Adipocyte (in vitro differentiated cells): ENCODE measurements at places on chromosomes 16 and 17.

- DNase-seq: peak; percentile 21
Measured at GRCh38 chr16:57235128-57236021, 9.7 kb upstream of the ARL2BP start.

- DNase-seq: peak; percentile 40
Measured at GRCh38 chr17:46832945-46833839, 14.7 kb upstream of the WNT3 start.

DNA sequence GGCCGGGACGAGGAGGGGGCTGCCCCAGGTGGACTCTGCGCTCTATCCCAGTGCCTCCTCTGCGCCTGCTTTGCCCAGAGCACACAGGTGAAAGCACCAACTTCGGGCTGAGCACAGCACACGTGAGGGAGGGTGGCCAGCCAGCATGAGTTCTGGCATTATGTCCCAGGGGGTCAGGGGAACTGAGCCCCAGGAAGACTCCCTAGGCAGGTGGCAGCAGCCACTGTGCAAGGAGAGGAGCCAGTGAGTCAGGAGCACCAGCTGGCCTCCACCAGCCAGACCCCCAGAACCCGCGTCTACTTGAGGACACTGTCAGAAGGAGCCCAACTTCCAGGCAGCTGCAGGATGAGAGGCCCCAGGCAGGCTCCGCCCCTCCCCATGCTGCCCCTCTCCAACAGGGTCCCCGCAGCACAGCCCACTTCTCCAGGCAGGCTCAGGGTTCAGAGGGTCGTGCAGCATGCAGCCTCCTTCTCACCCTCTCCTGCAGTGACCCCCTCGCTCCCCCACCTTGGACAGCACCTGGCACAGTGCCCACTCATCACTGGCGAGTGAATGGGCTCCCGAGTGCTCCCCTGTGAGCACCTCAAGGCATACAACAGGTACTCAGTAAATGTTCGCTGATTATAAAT is 44.2 kb upstream of the RASD1 start:
- DNase-seq: no peak

GRCh38 chr17:33292201-33292980 is 704 bp downstream of the ASIC2 start:
- DNase-seq: no peak

- DNase-seq: peak; percentile 93
Measured at GRCh38 chr17:14926526-14927122, 338.5 kb downstream of the PMP22 start.

DNA sequence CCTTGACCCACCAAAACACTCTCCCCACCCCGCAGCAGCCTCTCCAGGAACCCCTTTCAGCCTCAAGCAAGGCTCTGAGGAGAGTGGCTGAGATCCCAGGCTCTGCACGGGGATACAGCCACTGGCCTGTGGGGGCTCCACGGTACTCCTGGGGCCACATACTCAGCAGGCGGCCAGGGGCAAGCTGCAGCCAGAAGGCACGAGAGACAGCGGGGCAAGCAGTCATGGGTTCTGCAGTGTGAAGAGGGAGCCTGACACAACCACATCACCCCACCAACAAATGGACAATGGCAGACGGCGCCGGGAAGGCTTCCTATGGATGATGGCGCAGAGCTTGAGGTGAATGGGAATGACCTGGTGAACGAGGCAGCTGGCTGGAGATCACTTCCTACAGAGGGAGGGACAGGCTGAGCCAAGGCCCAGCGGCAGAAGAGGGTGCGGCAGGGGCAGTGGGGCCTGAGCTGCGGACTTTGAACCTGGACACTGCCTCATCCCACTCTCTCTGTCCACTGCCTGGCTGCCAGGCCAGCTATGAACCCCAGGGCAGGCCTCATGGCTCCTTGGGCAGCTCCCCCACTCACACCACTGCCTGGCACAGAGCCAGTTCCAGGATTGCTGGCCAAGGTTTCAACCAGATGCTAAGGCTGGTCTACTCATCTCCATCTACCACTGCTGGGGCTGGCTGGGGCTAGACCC is 10.8 kb upstream of the BCAR1 start:
- DNase-seq: no peak

- DNase-seq: peak; percentile 65
Measured at GRCh38 chr17:59845595-59846393, 46.9 kb downstream of the TUBD1 start.

DNA sequence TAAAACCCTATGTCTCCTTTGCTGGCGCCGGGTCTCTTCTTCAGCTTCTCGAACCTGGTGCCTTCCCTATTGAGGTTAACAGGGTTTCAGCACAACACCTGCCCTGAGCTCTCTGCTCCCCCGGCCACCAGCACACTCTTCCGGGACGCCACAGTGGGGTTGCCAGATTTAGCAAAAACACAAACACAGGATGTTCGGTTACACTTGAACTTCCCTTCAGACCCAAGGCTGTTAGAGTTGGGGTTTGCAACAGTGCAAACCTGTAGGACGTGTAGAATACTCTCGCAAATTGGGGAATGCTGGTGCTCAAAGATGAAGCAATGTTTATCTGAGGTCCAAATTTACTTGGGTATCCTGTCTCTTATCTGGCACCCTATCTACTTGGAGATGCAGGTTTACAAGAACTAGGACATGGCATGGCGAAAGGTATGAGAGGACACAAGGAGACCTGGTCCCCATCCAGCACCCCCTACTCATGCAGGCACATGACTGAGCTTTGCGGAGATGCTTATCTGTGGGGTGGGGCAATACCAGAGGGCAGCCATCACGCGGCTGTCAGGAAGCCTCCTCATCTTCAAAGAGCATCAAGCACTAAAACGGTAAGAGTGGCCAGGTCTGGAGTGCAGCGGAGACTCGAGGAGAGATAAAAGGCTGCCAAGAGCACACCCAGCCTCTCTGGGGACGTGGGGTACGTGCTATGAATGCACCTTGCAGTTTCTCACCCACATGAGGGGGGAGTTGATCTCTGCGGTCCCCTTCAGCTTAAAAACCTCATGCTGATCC is 52.8 kb downstream of the SDK2 start:
- DNase-seq: no peak

DNA sequence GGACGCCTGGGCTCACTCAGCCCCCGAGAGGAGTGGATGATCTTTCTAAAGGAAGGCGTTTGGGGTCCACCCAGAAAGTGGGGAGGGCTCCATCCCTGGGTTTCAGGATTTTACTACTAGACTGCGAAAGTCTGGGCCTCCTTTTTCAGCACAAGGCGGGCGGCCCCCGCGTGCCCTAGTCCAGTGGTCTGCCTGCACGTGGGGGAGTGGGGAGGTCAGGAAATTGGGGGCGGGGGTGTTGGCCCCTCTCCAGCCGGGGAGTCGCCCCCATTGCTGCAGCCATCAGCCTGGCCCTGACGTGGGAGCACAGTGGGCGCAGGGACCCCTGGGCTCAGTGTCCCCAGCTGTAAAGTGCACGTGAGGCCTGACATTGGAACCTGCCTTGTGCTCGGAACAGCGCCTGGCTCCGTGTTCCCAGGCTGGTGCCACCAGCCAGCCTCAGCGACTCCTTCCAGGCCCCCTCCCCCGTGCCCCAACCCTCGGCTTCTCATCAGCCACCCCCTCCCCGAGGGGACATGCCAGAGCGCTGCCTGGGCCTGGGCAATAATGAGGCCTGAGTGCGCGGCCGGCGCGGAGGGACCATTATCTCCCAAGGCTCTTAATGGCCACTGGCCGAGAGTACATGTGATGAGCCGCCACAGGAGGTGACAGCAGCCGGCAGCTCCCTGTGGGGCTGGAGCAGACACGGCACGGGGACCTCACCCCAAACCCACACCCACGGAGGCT is 2.4 kb upstream of the C1QTNF8 start:
- DNase-seq: no peak

GRCh38 chr17:38733282-38733981 is 3.3 kb downstream of the CISD3 start:
- no peak for DNase-seq

GRCh38 chr16:81902025-81902424 is 109.2 kb downstream of the SDR42E1 start:
- no peak for DNase-seq

- no peak for DNase-seq
Measured at GRCh38 chr17:49748791-49749190, 15.1 kb downstream of the FAM117A start.

DNA sequence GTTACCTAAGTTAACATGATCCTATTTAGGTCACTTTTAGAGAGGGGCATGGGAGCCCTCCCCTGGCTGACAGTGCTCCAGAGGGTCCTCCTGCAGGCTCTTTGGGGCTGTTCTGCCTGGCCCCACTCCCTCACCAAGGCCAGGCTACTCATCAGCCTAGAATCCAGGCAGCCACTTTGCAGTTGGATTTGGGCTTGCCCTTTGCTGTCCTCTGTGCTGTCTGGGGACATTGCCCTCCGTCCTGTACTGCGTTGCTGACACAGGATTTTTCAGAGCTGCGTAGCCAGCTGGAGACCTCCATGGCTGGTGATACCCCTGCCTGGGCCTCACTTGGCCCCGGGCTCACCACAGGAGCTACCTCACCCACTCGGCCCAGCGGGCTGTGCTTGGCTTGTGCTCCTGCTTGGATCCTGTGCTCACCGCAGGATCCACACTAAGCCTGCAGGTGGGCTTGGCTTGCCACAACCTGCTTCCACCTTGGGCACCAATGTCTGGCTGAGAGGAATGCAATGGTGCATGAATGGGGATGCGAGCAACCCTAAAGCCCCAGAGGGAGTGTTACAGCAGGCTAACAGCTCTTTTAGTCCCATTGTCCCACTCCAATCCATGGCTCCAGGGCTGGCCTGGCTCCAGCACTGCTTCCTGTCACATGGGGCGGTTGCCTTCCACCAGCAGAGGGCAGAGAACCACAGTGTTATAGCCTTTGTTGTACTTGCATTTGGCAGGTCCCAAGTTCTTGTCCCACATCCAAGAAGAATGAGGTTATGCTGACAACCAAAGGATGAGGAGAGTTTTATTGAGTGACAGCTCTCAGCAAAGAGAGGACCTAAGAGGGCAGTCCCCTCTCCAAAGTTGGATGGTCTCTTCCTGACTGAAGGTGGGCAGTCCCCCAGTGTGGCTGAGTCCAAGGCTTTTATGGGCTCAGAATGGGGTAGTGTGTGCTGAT is 21.5 kb downstream of the CCL4 start:
- no peak for DNase-seq

GRCh38 chr17:17886726-17887125 is 49.9 kb upstream of the SREBF1 start:
- DNase-seq: no peak

DNA sequence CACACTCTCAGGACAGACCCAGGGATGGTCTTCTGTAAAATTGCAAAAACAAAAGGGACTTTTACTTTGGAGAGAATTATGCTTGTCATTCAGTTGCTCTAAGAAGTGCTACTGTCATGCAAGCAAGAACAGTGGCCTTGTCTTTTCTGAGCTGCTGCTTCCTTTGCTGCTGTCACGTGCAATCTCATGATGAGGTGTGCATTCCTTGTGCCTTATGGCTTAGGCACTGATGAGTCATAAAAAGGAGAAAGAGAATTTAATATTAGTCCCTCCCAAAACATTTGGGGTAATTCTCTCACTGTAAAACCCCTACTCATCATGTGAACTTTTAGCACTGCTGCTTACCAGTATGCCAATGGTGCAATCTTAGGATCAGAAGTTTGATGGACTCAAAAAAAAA is 2051.3 kb downstream of the TP53TG3F start:
- DNase-seq: no peak

GRCh38 chr16:85527042-85527766 is 85.9 kb upstream of the GSE1 start:
- no peak for DNase-seq

DNA sequence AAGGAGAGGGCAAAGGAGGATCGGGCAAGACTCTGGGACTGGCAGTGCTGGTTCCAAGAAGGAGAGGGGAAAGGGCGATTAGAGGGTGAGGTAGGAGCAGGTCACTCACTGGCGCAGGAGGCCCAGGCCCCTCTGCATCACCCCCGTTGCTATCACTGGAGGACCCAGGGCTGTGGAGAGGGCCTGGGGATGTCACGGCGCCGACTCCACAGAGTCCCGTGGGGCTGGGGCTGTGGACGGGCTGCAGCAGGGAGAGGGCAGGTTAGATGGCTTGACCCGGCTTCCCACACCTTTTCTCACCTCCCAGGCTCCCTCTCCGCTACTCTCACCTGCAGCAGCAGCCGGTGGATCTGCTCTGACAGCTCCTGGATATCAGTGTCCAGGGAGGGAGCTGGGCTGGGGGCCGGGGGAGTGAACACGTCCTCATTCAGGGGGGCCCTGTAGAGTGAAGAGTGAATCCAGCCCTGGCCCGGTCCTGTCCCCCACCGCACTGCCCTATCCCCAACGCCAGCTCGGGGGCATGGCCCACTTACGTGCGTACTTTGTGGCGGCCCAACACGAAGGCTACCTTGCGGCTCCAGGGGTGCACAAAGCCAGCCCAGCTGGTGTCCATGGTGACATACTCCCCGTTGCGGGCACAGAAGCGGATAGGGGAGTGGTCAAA is 4.9 kb downstream of the PER1 start:
- no peak for DNase-seq

GRCh38 chr16:57509231-57509923 is 23.1 kb upstream of the DOK4 start:
- DNase-seq: no peak

- no peak for DNase-seq
Measured at GRCh38 chr16:4970010-4970409, 11.9 kb downstream of the SEC14L5 start.

DNA sequence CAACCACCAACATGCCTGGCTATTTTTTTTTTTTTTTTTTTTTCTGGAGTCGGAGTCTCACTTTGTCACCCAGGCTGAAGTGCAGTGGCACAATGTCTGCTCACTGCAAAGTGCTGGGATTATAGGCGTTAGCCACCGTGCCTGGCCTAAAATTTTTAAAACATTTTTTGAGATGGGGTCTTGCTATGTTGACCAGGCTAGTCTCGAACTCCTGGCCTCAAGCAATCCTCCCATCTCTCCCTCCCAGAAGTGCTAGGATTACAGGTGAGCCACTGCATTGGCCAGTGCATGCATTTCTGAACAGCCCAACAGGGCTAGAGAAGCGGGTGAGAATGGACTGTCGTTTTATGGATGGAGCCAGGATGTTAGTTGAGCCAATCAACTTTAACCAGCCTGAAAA is 72.4 kb downstream of the ERCC4 start:
- no peak for DNase-seq

DNA sequence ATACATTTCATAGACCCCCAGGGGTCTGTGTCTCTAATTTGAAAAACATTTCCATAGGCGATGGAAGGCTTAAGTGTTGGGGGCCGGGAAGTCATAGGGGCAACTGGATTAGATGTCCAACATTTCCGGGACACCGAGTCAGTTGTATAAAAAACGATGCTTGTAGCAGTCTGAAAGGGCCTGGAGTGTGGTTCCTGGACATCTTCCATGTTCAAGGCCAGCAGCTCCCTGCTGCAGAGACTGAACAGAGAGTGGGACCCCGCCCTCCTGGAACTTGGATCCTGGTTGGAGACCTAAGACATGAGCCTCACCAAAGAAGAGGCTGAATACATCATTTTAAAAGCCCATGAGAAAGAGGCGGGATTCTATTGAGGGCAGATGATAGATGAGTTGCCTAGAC is 82.0 kb upstream of the ZNF423 start:
- DNase-seq: no peak
